Retinal pigment epithelial cell (primary cell): ENCODE measurements at places on chromosomes 1 and 21.

DNA sequence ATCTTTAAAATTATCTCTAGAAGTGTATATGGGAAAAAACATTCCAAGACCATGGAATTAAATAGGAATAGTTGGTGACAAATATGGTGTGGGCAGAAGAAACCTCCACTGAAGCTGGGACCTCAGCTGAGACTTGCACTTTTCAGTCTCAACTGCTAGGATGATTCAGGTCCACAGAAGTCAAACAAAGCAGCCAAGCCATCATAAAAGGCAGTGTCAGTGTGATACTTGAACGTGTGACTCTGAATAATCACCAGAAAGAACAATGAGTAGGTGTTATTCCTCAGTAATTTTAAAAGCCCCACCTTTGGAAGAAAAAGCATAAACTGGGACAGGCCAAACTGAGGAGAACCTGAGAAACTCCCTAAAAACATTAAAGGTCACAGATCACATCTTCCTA lies 90.7 kb downstream of the ZNF281 start:
- no peak for DNase-seq

DNA sequence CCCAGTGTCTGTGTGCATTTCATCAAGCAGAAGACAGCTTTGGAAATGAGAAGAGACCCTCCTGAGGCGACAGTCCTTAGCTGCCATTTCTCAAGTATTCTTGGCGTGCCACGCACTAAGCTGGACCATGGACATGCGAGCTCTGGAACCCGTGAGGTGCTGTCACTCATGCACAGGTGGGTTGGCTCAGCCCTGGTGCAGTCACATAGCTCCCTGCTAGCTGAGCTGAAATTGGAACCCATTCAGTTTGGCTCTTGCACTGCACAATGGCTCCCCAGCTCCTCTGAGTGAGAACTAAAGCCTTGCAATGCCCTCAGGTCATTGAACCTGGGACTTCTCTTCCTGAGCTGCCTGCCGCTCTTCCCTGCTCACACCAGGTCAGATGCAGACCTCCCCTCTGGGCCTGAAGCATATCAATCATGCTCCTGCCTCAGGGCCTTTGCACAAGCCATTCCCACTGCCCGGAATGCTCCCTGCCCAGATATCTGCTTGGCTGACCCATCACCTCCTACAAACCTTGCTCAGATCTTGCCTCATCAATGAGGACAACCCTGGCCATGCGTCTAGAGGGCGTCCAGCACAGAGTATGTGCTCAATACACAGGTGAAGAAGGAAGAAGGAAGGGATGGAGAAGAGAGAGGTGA lies 6.3 kb upstream of the SRARP start:
- DNase-seq: no peak

- DNase-seq: peak; percentile 56
Observed at GRCh38 chr1:38834937-38835827, 24.4 kb downstream of the RRAGC start.

GRCh38 chr1:153919876-153920852 lies 2.6 kb downstream of the GATAD2B start:
- DNase-seq: no peak

DNA sequence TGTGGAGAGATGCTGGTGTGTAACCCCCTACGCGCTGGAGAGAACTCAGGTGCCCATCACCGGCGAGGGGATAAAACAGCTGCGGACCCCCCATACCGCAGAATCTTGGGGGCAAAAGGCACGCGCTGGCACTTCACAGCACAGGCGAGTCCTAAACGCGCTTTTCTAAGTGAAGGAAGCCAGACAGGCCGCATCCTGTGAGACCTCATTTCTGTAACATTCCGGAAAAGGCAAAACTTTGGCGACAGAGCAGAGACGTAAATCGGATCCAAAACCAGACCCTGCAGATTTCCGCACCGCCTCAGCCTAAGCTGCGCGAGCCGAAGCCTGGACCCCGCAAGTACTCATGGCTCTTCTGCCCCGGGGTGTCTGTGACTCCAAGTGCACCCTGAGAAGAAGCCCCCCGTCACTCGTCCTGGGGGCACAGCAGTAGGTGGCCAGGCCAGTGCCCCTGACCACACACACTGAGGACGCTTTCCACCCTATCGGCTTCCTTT lies 60.9 kb downstream of the SLX9 start:
- DNase-seq: no peak

- no peak for DNase-seq
Observed at GRCh38 chr1:24900985-24901781, 28.9 kb downstream of the RUNX3 start.

DNA sequence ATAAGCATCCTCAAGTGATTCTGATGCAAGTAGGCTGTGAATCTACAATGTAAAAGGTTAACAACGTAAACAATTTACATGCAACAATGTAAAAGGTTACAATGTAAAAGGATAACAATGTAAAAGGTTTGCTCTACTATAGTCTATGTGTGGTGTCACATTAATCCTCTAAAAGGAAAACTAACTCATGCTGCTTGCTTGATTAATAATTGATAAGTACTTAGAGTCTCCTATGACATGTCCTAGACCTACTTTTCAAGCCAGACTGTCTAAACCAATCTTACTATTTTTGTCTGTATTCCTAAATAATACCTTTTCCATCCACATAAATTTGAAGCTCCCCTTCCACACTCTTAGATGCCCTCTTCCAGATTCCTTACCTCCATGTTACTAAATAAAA lies 606.8 kb downstream of the LTN1 start:
- DNase-seq: no peak

DNA sequence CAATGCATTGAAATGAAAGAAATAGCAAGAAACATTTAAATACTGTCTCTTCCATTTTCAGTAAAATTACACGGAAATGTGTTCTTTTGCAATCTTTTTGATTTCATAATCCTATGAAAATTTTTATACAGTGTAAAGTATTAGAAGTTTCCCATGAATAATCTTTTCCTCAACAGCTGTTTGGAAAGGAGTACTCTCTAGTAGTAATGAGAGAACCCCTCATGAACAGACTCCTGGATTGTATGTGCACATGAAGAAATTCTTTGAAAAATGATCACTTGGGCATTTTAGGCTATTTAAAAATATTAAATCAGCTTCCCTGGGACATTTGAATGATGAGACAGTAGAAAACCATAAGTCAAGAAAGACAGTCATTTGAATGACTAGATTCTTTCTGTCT lies 64.4 kb downstream of the LHX9 start:
- no peak for DNase-seq
